Placental pericyte (primary cell): ENCODE measurements at places on chromosomes 13 and 19. TPM values are rescaled to one million over a fixed set of nuclear protein-coding genes. Genes with fewer than 3 reads are reported as not detected.

NALCN gene
- 5.5 and 8.2 TPM in 2 replicates for total RNA-seq

PPM1N gene
- total RNA-seq: 0.43 and 1.5 TPM in 2 replicates

OR7A5 gene
- not detected in 2 replicates for total RNA-seq

PDX1 gene
- total RNA-seq: not detected in 2 replicates

MATK gene
- not detected in 2 replicates for total RNA-seq

PRR19 gene
- 0.22 and 0.86 TPM in 2 replicates for total RNA-seq

ZNF726 gene
- 0.66 and 8.9 TPM in 2 replicates for total RNA-seq

SPTBN4 gene
- total RNA-seq: 0.14 and 0.66 TPM in 2 replicates

PRODH2 gene
- total RNA-seq: not detected in 2 replicates

CLEC17A gene
- total RNA-seq: 0.14 TPM in 1 of 2 replicates, not detected in the other

RAX2 gene
- total RNA-seq: not detected in 2 replicates

ZNF253 gene
- total RNA-seq: 2.1 and 2.6 TPM in 2 replicates

SPRY2 gene
- 30.4 and 109 TPM in 2 replicates for total RNA-seq

GPR12 gene
- not detected in 2 replicates for total RNA-seq

RASAL3 gene
- not detected in 2 replicates for total RNA-seq

ZNF836 gene
- total RNA-seq: 3.3 and 4.7 TPM in 2 replicates

CEACAM4 gene
- not detected in 2 replicates for total RNA-seq

MRPS12 gene
- 24.9 and 39.2 TPM in 2 replicates for total RNA-seq

CGB5 gene
- not detected in 2 replicates for total RNA-seq

FXYD1 gene
- total RNA-seq: 0.66 TPM in 1 of 2 replicates, not detected in the other

PEG3 gene
- total RNA-seq: 0.14 and 0.44 TPM in 2 replicates

CEACAM20 gene
- total RNA-seq: not detected in 2 replicates

BRME1 gene
- total RNA-seq: 0.43 and 0.44 TPM in 2 replicates

SIGLEC5 gene
- total RNA-seq: not detected in 2 replicates

ACER1 gene
- total RNA-seq: not detected in 2 replicates
